Large intestine (tissue), 12 donors: ENCODE measurements at places on chromosomes 12 and 14.

GRCh38 chr14:59424341-59425071, 40.7 kb downstream of the GPR135 start:
- no peak for DNase-seq

DNA sequence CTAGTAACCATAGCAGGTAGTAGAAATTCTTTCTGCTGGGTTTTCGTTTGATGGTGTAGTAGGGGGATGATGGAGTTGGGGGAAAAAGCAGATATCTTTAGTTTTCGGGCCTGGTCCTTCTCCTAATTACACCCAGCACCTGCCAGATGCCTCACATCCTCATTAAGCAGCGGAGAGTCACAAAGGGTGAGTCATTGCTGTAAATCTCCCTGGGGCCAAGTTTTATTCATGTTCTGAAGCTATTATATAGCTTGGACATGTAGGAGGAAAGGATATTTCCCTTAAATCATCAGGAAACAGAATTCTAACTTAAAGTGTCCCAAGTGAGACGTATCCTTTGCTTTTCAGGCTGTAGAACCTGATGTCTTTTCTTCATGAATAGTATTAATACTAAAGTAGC, 4.9 kb upstream of the NECAP1 start:
- DNase-seq = no peak

- no peak for DNase-seq
Measured at GRCh38 chr14:68971411-68972035, 7.6 kb downstream of the ACTN1 start.

- DNase-seq = no peak
Measured at GRCh38 chr12:11862798-11863197, 207.9 kb upstream of the BCL2L14 start.

GRCh38 chr14:58637391-58638230, at the start of gene DACT1:
DACT1 (plus strand) TSS chr14:58637962; CDS start chr14:58638203, 241 bp downstream.
- peak; percentile 48 for DNase-seq

GRCh38 chr12:52372216-52373154, 5.2 kb upstream of the KRT85 start:
- DNase-seq = peak; percentile 72

DNA sequence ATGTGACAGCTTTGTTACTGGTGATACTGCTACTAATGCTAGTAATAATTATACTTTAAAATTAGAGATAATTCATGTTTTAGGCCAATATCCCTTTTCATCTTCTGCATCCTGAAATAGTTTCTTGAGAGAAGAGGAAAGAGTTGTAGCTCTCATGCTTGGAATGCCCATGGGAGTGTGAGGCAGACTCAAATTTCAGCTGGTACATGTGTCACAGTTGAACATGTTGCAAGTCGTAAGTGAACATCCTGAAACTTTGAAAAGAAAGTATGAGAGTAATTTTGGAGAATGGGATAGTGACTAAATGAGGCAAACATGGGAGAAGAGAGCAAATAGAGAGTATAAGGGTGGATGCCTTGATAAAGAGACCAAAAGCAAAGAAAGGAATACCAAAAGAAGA, 168.0 kb downstream of the TMTC3 start:
- no peak for DNase-seq

- no peak for DNase-seq
Measured at GRCh38 chr14:100302616-100303015, 3.6 kb downstream of the SLC25A29 start.

GRCh38 chr12:57452181-57452936, 2.7 kb upstream of the INHBE start:
- DNase-seq = peak; percentile 89

- DNase-seq = no peak
Measured at GRCh38 chr14:69501423-69501838, 16.9 kb downstream of the PLEKHD1 start.

- no peak for DNase-seq
Measured at GRCh38 chr14:105447651-105448640, 26.7 kb upstream of the CRIP2 start.

GRCh38 chr14:53772936-53773335, 183.7 kb downstream of the BMP4 start:
- DNase-seq = no peak

- peak; percentile 51 for DNase-seq
Measured at GRCh38 chr12:81208187-81208911, 130.5 kb downstream of the ACSS3 start.

DNA sequence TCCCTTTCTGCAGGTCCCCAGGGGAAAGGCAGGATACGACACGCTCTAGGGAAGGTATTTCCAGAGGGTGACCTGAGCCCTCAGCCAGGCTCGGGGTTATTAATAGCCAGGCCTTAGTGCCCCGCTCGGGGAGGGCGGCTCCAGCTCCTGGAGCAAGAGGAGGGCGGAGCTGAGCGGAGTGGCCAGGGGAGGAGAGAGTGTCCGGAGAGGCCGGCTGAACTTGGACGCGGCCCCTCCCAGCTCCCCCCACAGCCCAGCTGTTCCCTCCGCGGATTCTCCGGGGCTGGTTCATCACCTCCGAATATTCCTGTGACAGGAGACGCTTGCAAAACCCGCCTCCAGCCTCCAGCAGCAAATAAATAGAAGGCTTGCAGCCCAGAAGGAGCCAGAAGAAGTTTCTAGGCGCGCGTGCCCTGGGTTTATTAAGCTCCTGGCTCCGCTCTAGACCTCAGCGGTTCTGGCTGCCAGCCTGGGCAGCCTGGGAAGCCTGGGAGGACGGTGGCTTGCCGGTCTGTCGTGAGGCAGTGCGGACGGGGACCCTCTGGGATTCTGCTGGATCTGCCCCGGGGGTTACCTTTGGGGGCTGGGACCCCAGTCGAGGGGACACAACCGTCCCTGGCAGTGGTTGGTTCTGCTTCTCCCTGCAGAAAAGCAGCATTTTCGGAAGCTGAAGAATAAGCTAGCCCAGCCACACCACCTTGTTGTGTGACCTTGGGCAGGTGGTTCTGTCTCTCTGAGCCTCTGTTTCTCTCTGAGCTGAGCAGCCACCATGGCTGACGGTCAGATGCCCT, at the start of gene HSPB8:
HSPB8 (plus strand) TSS at position 388 of the 791 bp plus-strand sequence; CDS start at position 770, 382 bp downstream.
- DNase-seq = no peak

DNA sequence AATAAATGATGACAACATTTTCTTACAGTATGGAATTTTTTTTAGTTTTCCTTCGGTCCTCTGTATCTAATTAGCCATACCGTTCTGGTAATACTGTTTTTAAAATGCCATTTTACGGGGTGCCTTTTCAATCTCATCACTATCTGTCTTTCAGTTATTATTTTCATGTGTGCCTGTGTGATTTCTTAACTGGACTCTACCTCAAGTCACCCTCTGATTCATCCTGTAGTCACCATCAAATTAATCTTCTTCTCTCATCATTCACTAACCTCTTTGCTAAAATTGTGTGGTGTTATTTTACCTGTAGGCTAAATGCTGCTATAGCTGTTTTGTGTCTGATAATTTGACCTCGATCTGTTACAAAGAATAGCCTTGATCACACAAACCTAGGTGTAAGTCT, 16.0 kb upstream of the CCT2 start:
- DNase-seq = no peak

- no peak for DNase-seq
Measured at GRCh38 chr12:68119724-68120211, 39.8 kb downstream of the IFNG start.

DNA sequence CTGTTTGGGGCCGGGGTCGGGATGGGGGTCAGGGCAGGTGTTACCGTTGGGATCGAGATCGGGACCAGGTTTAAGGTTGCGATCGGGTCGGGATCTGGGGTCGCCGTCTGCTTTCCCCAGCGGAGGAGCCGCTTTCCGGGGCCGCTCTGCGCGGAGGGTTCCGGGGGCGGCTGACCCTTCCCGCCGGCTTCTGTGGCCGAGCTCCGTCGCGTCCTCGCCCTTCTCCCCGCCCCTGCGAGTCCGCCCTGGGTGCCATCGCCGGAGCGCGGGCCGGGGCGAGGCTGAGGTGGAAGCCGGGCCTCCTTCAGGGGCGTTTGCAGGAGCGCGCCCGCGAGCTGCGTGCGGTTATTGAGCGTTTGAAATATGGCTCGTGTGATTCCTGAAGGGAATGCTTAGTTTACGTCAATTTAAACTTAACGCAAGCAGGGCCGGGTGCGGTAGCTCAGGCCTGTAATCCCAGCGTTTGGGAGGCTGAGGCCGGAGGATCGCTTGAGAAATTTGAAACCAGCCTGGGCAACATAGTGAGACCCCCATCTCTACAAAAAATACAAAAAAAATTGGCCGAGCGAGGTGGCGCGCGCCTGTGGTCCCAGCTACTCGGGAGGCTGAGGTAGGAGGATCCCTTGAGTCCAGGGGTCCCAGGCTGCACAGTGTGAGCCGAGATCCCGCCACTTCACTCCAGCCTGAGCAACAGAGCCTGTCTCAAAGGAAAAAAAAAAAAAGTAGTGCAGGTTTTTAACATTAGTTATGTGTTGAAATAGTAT, 620 bp downstream of the PGAM5 start:
- DNase-seq = peak; percentile 43

GRCh38 chr12:65651060-65651459, 173.2 kb upstream of the HMGA2 start:
- DNase-seq = no peak

DNA sequence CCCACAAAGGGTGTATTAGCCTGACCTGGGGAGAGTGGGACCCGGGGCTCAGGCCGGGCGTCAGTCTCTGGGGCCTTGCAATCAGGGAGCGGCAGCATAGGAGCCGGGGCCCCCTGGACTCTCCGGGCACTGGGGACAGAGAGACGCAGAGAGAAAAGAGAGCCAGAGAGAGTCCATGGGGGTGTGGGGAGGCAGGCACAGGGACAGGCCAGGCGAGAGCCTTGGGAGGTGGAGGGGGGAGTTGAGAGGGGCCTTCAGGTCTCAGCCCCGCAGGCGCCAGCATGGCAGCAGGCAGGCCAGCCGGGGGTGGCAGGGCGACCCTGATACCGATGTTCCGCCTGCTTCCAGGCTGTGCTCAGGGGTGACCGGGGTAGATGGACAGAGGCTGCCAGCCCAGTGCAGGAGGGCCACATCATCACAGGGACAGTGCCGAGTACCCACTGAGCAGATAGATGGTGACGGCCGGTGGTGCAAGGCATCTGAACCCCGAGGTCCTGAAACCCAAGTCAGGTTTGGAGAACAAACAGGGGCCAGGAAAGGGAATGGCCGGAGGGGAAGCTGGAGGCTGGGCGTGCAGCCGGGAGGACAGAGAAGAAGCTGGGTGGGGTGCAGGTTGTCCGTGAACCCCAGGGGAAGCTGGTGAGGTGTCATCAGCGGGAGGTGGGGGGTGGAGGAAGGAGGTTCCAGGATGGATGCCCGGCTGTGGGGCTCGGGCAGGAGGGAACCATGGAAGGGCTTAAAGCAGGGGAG, 2.9 kb downstream of the EXOC3L4 start:
- peak; percentile 45 for DNase-seq

DNA sequence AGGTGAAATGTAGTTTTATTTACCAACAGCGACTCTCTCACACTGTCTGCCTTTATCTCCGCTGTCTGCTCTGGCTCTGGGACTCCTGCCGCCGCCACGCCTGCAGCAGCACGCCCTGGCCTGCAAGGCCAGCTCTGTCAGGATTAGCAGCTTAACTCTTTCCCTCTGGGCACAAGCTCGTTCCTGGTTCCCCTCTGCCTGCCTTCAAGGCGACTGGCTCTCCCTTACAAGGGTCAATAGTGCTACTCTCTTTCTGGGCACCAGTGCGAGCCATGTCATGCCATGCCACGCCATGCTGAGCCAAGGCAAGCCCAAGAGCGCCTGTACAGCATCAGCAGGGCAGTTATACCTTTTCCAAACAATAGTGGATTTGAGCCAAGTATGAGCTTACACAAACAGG, 3.6 kb upstream of the CLEC2B start:
- no peak for DNase-seq

DNA sequence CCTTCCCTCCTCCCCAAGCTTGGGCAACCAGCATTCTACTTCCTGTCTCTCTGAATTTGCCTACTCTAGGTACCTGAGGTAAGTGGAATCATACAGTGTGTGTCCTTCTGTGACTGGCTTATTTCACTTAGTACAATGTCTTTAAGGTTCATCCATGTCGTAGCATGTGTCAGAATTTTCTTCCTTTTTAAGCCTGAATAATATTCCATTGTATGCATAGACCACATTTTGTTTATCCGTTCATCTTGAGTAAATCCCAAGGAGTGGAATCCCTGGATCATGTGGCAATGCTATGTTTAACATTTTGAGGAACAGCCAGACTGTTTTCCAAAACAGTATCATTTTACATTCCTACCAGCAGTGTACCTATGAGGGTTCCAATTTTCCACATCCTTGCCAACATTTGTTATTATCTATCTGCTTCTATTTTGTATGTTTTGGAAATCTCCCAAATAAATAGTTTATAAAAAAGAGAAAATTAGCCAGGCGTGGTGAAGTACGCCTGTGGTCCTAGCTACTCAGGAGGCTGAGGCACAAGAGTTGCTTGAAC, 12.4 kb downstream of the HSP90AA1 start:
- DNase-seq = no peak

- no peak for DNase-seq
Measured at GRCh38 chr12:3216726-3217682, 139.8 kb downstream of the TSPAN9 start.

GRCh38 chr14:20999591-20999990, 498 bp downstream of the SLC39A2 start:
- peak; percentile 84 for DNase-seq

DNA sequence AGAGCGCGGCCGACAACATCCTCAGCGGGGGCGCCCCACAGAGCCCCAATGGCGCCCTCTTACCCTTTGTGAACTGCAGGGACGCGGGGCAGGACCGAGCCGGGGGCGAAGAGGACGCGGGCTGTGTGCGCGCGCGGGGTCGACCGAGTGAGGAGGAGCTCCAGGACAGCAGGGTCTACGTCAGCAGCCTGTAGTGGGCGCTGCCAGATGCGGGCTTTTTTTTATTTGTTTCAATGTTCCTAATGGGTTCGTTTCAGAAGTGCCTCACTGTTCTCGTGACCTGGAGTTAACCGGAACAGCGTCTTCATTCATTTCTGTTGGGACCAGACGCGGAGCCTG, 103.8 kb upstream of the FKBP4 start:
- peak; percentile 17 for DNase-seq

GRCh38 chr12:128323145-128323920, 56.4 kb downstream of the TMEM132C start:
- no peak for DNase-seq

GRCh38 chr14:106509807-106510206, 983.4 kb downstream of the TMEM121 start:
- no peak for DNase-seq

DNA sequence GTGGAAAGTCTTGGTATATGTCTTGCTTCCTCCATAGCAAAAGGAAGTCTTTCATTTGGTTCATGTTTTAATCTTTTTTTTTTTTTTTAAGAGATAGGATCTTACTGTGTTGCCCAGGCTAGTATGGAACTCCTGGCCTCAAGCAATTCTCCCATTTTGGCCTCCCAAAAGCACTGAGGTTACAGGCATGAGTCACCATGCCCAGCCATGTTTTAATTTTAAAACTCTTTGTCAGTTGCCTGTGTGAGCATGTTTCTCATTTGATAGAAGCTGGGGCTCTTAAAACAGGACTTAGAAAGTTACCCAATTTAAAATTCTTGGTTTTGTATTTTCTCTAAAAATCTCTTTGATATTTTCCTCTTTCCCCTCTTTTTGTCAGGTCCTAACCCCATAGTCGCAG, 45.0 kb upstream of the REP15 start:
- no peak for DNase-seq

DNA sequence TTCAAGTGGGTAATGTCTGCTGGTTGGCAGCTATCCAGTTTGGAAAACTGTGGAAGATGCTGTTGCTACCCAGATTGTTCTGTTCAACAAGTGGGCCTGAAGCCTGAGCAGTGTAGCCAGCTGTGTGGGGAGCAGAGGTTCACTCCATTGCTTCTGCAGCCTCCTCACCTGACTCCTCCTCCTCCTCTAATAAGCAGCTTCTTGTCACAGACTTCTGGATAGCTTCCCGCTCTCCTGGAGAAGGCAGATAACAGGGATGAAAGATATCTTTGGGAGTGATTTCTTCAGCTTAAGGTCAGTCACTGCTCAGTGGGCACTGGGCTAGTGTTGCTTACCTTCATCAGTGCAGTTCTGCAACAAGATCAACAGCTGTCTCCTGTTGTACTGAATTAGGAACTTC, 2.0 kb downstream of the POP5 start:
- DNase-seq = no peak
